CD4-positive, CD25-positive, alpha-beta regulatory T cell (primary cell): ENCODE measurements at places on chromosomes 5 and 9. TPM values are rescaled to one million over a fixed set of nuclear protein-coding genes. Genes with fewer than 3 reads are reported as not detected.

SCAI gene
- 4.8 TPM for polyA plus RNA-seq

ACTBL2 gene
- not detected for polyA plus RNA-seq

GLRX gene
- polyA plus RNA-seq = 319 TPM

SHOC1 gene
- polyA plus RNA-seq = not detected

UGT3A2 gene
- polyA plus RNA-seq = 0.60 TPM

ADAMTS19 gene
- not detected for polyA plus RNA-seq

DDX4 gene
- polyA plus RNA-seq = not detected

NTNG2 gene
- polyA plus RNA-seq = 0.50 TPM

C9orf50 gene
- polyA plus RNA-seq = not detected

PCDHB16 gene
- polyA plus RNA-seq = not detected

FCN2 gene
- not detected for polyA plus RNA-seq

TYRP1 gene
- not detected for polyA plus RNA-seq

ACTL7B gene
- not detected for polyA plus RNA-seq

SLCO6A1 gene
- not detected for polyA plus RNA-seq

SPATA31D4 gene
- not detected for polyA plus RNA-seq

GGTA1 gene
- not detected for polyA plus RNA-seq

CBY3 gene
- not detected for polyA plus RNA-seq

CDO1 gene
- polyA plus RNA-seq = 0.24 TPM

CDH18 gene
- polyA plus RNA-seq = not detected

PCDHB6 gene
- not detected for polyA plus RNA-seq

JMY gene
- polyA plus RNA-seq = 5.9 TPM

CDC20B gene
- not detected for polyA plus RNA-seq

SPINK7 gene
- not detected for polyA plus RNA-seq

C9orf72 gene
- 8.2 TPM for polyA plus RNA-seq
